ENCODE measurements at places on chromosomes 5 and 9.

DNA sequence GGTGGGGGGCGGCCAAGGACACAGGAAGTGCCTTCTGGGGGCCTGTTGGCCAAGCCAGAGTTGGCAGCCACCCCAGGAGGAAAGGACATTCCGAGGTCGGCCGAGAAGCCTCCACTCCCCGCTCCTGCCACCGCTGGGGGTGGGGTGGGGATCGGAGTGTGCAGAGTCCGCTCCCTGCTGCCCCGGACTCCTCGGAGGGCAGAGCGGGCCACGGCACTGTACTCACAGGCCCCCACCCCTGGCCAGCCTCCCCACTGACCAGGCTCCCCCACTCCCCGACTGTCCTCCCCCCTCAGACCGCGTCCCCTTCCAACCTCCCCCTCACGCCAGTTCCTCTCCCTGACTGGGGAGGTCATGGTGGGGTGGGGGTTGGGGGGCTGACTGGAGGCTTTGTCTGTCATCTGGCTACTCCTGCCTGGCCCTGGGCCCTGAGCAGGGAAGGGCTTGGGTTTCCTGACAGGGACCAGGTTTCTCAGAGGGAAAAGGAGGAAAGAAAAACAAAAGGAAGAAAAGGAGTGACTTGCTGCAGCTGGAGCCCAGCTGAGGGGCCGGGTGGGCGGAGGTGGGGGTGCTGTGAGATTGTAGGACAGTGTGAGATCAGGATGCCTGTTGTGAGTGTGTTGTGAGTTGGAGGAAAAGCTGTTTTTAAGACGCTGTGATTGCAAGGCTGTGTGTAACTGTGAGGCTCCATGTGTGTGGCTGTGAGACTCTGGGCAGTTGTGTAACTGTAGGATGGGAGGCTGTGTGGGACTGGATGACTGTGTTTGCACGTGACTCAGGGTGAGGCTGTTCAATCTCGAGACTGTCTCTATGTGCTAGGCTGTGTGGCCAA lies 29.7 kb downstream of the CNTFR start:
- no peak for DNase-seq

DNA sequence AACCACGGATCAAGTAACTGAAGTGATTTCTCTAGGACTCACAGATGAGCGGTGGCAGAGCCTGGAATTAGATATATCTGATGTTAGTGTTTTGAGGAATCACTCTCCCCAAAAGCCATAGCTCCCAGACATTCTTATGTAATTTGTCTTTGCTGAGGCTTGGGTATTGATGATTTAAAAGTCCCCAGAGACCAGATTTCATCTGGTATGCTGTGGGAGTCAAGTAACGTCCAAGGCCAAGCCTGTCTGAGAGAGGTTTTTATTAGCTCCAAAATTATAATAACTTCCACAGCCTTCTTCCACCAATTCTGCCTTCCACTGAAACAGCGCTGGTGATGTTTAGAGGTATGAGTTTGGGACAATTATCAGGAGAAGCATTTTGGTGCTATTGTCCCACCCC lies 21.3 kb upstream of the KCNIP1 start:
- DNase-seq = no peak

DNA sequence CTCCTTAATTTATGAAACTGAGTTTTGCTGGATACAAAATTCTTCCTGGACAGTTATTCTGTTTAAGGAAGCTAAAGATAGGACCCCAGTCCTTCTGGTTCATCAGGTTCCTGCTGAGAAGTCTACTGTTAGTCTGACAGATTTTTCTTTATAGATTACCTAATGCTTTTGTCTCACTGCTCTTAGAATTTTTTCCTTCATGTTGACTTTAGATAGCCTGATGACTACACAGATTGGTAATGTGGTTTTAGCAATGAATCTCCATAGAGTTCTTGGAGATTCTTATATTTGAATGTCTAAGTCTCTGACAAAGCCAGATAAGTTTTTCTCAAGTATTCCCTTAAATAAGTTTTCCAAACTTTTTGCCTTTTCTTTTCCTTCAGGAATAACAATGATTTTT lies 419.7 kb downstream of the CDH10 start:
- DNase-seq = no peak

GRCh38 chr5:77012601-77013000 lies 17.6 kb upstream of the AGGF1 start:
- DNase-seq = no peak

GRCh38 chr5:15365070-15365469 lies 134.9 kb upstream of the FBXL7 start:
- DNase-seq = no peak

DNA sequence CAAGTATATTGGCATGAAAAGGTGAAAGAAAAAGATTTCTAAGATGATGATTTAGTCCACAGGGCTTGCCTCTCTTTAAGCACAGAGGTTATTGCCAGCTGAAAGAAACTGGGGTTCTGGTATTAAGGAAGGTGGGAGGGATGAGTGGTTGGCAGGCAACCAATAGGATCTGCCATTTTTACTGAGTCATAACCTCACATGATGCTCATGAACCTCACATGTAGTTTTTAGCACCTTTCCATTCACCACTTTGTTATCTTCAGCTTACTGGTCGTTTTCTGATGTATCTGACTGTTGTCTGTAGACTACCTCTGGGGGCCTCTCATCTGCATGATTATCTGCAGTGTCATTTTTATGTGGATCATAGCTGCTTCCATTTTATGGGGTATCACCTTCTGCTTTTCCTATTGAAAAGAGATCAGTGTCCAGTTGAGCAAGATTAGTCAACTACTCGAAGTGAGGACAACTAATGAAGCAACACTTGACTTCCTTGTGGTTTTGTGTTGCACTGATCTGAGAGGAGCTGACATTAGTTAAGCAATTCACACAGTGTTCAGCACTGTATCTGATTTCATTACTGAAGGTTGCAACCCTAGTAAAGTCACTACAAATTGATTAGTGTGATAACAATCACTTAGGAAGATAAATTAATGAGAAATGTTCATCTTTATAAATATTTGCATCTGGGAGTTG lies 186.3 kb downstream of the SGCD start:
- DNase-seq = no peak

- no peak for DNase-seq
Observed at GRCh38 chr5:146076028-146076427, 29.3 kb downstream of the PLAC8L1 start.

GRCh38 chr5:34691326-34691725 lies 35.2 kb downstream of the RAI14 start:
- no peak for DNase-seq

GRCh38 chr5:84602371-84602771 lies 217.7 kb upstream of the EDIL3 start:
- DNase-seq = no peak

DNA sequence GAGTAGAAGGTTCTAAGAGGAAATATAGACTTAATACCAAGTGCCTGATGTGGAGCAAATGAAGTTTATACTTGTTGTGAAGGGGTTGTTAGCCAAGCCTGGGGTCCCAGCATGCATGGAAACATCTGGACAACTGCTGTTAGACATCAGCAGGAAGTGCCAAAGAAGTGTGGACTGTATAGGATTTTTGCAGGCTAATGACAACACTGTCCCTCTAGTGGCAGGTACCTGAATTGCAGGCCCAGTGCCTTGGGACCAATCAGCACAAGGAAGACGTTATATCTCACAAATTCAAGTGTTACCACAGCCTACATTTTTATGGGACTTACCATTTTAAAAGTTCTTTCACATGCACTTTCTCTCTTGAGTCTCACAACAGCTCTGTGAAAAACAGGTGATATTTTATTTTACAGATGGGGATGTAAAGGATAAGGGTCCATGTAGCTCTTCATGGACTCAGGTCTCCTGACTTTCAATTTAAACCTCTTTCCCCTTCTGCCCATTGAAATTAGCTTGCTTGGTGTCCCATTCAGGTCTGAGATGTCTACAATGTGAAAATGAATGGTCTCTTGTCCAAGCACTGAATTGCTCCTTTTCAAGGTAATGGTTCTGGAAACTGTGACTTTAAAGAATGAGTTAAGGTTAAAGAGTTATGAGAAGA lies 89.0 kb upstream of the MAP1B start:
- DNase-seq = peak; percentile 26
